ENCODE measurements at places on chromosomes 2 and 18.

DNA sequence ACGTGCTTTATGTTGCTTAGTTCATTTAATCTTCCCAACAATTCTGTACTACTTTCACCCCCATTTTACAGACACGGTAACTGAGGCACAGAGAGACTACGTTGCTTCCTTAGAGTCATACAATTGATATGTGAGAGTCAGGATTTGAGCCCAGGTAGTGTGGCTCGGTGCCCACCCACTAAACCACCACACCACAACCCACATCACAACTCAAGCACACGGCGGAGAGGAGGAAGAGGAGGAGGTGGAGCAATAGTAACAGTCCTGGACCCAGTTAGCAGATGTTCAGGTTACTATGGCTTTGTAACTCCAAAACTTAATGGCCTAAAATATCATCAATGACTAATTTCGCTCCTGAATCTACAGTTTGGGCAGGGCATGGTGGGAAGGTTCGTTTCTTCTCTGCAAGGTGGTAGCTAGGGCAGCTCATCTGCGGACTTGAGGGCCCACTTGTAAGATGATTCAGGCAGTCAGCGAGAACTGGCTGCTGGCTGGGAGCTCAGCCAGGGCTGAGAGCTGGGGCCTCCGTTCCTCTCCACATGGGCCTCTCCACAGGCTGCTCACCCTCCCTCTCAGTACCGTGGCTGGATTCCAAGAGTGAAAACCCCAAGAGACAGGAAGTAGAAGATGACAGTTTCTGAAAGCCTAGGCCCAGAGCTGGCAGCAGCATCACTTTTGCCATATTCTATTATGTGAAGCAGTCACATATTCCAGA lies 167.1 kb downstream of the ZFP36L2 start:
- DNase-seq, result no peak

DNA sequence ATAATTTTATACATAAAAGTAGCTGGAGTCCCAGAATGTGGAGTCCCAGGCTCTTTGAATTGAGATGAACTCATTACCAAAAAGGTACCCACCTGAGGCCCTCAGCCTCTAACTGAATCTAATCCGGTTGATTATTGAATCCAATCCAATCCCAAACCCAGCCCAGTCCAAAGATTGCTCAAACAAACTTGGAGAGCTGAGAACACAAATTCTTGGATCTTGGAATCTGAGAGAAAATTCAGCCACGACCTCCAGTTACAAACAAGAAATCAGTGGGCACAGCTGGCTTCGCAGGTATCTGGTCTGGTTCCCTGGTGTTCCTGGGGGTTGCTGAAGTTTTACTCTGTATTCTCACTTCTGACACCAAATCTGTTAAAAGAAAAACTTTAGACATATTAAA lies 28.4 kb upstream of the RHOB start:
- no peak for DNase-seq

DNA sequence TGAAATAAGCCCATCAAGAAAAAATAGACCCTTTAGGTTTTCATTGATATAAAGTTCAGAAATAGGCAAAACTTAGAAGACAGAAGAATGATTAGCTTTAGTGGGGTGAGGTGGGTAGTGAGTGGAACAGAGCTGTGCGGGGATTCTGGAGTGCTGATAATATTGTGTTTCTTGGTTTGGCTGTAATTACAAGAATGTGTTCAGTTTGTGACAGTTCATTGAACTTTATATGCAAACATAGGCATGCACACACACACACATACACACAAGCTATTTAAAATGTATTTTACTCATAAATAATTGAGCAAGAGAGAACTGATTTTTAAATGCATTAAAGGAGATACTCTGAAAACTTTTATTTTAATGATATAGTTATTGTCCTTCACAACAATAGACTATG lies 17.1 kb downstream of the ARHGAP15 start:
- DNase-seq, result no peak

- peak; percentile 100 for DNase-seq
These were observed 5.4 kb upstream of the RNF181 start for GRCh38 chr2:85589982-85590791.

Measured in brain pericyte (primary cell).